ENCODE measurements at places on chromosomes 1 and 21. TPM values are rescaled to one million over a fixed set of nuclear protein-coding genes. Genes with fewer than 3 reads are reported as not detected.

DNA sequence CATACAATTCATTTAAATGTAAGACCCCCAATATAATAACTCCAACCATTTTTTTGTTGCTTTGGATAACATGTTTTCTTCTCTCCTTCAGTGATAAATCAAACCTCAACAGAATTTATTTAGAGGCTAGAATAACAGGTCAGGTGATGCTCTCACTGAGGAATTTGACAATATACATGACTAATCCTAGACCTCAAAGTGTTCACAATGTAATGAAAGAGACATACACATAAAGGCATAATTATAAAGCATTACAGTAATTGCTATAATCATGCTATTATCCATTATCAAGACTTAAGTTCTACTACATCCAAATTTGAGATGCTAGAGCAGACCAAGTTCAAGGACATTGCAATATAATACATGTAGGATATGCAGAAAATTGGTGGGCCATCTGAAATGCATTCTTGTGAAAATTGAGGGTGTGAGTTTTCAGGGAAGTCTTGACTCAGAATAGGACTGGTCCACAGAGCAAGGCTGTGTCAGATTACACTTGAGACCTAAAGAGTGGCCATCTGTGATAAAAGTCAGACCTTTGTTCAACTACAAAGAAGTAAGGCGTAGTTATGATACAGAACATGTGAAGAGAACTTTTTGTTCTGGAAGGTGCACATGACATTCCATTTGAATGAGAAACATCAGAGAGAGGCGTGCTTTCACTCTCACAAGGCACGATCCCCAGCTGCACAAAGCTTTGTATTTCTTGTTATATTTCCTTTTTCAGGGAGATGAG lies 45.5 kb downstream of the UTP25 start:
- DNase-seq, result no peak
- H3K4me1 ChIP-seq, result peaks cover 13% of the 10 kb centered on the region
- H3K27ac ChIP-seq, result no peak overlapping the region
- H3K27me3 ChIP-seq, result peaks cover 6% of the 10 kb centered on the region
- H3K36me3 ChIP-seq, result no peaks in the 10 kb centered on the region

DNA sequence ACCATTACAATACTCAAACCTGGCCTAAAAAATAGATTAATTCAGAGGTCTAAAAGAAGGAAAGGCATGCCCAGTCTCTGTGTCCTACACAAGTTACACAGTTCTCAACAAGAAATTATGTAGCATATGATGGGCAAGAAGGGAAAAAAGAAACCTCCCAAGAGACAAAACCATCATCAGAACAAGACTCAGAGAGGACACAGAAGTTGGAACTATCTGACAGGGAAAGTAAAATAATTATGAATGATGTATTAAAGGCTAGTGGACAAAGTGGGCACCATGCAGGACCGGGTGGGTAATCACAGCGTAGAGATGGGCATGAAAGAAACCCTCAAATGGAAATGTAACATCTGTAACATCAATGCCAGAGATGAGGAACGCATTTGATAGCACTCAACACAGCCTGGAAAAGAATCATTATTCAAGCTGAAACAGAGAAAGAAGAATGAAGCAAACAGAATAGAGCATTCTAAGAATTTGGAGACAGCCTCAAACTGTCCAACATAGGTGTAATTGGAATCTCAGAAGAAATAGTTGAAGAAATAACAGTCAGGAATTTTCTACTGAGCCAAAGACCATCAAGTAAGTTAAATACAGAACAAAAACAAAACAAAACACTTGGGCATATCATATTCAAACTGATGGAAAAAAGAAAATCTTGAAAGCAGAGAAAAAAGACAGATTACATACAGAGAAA lies 29.7 kb downstream of the PER3 start:
- no peaks in the 10 kb centered on the region for H3K27me3 ChIP-seq
- H3K27ac ChIP-seq, result no peak overlapping the region
- no peak overlapping the region for H3K4me3 ChIP-seq
- peaks cover 9% of the 10 kb centered on the region for H3K36me3 ChIP-seq

FAM151A gene
- total RNA-seq, result not detected

BROX gene
- total RNA-seq, result 84.2 TPM

DNA sequence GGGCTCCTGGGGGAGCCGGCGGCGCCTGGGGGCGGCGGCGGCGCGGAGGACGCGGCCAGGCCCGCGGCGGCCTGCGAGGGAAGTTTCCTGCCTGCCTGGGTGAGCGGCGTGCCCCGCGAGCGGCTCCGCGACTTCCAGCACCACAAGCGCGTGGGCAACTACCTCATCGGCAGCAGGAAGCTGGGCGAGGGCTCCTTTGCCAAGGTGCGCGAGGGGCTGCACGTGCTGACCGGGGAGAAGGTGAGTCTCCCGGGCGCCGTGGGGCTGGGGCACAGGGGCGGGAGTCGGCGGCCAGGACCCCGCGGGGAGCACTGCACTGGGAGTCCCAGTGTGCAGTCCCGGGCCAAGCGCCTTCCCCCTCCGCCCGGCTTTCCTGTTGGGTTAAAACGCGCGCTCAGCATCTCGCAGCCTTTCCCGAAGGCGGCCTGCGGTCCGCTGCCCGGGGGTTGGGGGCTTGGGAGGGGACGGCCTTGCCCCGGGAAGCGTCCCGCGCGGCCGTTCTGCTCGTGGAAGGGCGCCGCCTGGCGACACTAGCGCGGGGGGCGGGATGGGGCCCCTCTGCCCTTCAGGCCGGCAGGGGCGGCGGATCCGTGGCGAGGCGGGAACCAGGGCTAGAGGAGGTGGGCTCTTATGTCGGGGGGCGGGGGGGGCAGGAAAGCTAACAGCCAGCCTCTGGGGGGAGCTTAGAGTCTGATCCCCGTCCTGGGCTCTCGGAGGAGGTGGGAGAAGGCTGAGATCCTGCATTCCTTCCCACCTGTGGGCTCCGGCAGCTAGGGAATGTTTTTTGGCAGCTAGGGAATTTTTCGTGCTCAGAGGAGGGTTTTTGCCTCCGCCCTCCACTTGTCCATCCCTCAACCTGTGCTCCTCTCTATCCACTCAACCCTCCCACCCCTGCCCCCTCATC lies 1.1 kb downstream of the HUNK start:
- no peaks in the 10 kb centered on the region for H3K36me3 ChIP-seq
- no peak overlapping the region for H3K27ac ChIP-seq
- H3K4me3 ChIP-seq, result peak overlapping the region; percentile 61
- DNase-seq, result peak; percentile 59

- no peaks in the 10 kb centered on the region for H3K27me3 ChIP-seq
- no peaks in the 10 kb centered on the region for H3K36me3 ChIP-seq
- no peak for DNase-seq
- H3K4me3 ChIP-seq, result no peak overlapping the region
- H3K27ac ChIP-seq, result no peak overlapping the region
Observed at GRCh38 chr1:226782845-226783601, 43.9 kb upstream of the ITPKB start.

All from spinal cord (tissue), 10 donors.